Bronchus fibroblast of lung (primary cell): ENCODE measurements at places on chromosomes 16 and 17. TPM values are rescaled to one million over a fixed set of nuclear protein-coding genes. Genes with fewer than 3 reads are reported as not detected.

Gene ASIC2
- total RNA-seq, result 0.34 and 0.45 TPM in 2 replicates

Gene CCL8
- total RNA-seq, result not detected in 2 replicates

Gene NDUFAF8
- total RNA-seq, result 47.0 and 56.8 TPM in 2 replicates

Gene GRAPL
- total RNA-seq, result 1.5 TPM in 1 of 2 replicates, not detected in the other

Gene MYH1
- not detected in 2 replicates for total RNA-seq

Gene CES3
- 0.15 and 0.17 TPM in 2 replicates for total RNA-seq

Gene UQCRC2
- 126 and 130 TPM in 2 replicates for total RNA-seq

Gene IL17C
- total RNA-seq, result not detected in 2 replicates

Gene NETO2
- 26.7 and 28.2 TPM in 2 replicates for total RNA-seq

Gene ARSG
- total RNA-seq, result 2.9 and 3.0 TPM in 2 replicates
